EH (cell line): ENCODE measurements at places on chromosomes 12 and 14.
A peak's percentile ranks its signal among the peaks of the same experiment; 100 is the strongest.

DNA sequence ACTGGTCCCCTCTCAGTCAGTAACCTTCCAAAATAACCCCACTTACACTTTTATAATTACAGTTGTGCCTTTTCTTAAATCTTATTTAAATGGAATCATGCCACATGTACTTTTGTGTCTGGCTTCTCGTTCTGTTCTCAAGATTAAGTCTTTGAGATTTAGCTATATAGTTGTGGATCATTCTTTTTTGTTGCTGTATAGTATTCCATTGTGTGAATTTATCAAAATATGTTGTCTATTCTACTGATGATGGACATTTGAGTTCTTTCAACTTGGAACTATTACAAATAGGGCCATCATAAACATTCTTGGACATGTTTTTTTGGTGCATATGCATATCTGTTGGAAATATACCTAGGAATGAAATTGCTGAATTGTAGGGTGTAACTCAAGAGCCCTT is 9.0 kb downstream of the OAS3 start:
- no peak for DNase-seq

- peak; percentile 68 for DNase-seq
Observed at GRCh38 chr12:18250313-18250916, 10.9 kb upstream of the PIK3C2G start.

DNA sequence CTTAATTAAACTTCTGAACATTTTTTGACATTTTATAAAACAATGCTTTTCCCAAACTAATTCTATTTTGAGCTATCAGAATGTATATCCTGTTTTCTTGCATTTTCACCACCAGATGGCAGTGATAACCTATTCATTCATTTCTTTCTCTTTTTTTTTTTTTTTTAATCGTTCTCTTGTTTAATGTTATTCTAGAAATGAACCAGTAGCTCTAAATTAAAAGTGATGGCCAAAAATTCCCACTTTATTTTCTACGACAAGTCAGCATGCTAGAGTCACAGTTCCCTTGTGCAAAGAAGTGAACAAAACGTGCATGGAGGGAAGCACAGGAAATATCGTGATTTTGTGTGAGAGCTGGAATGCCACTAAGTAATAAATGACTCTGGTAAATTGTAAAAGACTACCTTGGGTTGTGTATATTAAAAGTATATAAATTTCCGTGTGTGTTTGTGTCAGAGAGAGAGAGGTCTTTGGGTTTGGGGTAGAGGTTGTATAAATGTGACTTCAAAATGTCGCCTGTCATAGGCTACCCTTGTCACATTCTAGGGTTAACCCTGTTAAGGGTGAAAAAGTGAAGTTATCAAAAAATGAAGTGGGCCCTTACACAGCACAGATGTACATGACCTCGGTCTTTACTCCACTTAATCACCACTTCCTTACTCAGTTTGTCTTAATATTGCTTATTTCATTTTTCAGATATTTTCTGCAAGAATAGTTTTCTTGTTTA is 40.4 kb upstream of the LDHB start:
- peak; percentile 65 for DNase-seq

DNA sequence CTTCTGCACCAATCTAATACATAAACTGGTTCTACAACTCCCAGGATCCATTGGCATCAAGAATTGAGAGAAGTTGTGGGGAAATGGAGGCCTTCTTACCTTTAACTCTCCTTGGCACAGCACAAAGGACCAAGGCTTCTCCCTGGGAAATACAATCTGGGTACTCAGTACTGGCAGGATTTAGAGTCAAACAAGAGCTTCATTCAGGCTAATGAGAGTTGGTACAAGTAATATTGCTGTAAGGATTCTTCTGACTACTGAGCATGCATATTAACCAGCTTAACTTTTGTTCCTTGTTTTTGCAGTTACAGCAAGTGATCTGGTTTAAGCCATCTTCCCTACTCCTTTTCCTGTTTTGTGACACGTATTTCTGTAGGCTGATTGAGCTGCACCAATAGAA is 76.2 kb upstream of the FERMT2 start:
- DNase-seq, result no peak

- no peak for DNase-seq
Observed at GRCh38 chr12:82605115-82605514, 81.6 kb upstream of the TMTC2 start.

GRCh38 chr12:26938701-26939062 is 412 bp downstream of the FGFR1OP2 start:
- no peak for DNase-seq
